ENCODE measurements at places on chromosomes 11 and 22.

DNA sequence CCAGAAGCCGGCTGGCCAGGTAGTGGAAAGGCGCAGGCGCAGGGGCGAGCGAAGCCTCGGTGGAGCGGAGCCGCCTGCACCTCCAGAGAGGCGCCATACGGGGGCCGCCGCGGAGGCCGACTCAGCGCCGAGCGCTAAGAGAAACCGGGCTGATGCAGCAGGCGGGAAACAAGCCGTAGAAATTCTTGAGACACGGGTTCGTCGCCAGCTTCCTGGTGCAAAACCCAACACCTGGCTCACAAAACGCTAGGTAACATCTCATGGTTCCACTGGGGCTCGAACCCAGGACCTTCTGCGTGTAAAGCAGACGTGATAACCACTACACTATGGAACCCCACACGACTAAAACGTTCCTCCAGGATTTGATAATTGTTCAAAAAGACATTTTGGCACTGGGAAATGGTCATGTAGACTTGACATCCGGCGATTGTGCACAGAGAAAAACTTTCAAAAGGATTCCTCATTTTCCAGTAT lies 39.1 kb downstream of the OR4D9 start:
- peak; percentile 95 for DNase-seq

GRCh38 chr22:48884324-48884723 lies 943.3 kb downstream of the BRD1 start:
- DNase-seq: no peak

- no peak for DNase-seq
Measured at GRCh38 chr11:66987158-66987620, 12.1 kb downstream of the C11orf86 start.

GRCh38 chr11:109929308-109929707 lies 163.9 kb upstream of the ZC3H12C start:
- DNase-seq: no peak

GRCh38 chr11:16921019-16921418 lies 93.2 kb downstream of the PLEKHA7 start:
- no peak for DNase-seq

DNA sequence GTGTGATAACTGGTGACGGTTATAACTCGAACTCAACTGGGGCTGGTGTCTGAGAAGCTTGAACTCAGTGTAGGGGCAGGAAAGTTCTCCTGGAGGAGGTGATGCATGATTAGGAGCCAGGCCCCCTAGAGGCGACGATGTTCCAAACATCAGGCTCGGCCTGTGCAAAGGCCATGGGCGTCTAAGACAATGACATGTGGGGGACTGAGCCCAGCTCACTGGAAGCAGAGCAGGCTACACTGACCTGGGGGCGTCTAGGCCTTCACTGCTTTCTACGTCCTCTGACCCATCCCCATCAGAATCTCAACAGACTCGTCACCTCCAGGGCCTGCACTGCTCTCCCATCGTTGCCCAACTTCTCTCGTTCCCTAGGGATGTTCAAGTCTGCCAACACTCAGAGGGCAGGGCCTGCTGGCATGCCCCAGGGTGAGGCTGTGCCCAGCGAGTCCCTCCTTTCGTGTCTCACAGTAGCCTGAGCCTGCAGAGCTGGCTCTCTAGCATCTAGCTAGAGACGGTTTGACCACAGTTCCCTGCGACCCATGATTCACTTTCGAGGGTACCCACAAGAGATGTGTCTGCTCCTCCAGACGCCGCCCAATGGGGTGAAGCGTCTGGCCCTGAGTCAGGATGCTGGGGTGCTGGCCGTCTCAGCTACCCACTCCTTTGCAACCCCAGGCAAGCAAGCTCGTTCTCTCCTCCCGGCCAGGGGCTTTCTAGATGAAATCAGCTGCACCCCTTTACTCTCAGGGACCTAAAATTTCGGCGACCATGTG lies 1.1 kb upstream of the ATG16L2 start:
- peak; percentile 45 for DNase-seq

DNA sequence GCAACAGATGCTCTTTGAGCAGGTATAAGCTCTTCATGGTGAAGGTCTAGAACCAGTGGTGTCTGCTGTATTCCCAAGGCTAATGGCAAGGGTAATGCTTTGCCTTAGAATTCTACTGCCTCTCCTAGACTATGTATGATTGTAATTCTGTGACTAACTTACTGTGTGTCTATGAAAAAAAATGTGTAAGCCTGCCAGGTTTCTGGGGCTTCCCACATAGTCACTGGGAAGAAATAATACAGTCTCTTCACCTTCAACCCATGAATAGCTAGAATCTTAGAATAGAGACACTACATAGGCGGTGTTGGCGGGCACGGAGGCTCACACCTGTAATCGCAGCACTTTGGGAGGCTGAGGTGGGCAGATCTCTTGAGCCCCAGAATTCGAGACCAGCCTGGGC lies 84.1 kb downstream of the C11orf91 start:
- DNase-seq: no peak

DNA sequence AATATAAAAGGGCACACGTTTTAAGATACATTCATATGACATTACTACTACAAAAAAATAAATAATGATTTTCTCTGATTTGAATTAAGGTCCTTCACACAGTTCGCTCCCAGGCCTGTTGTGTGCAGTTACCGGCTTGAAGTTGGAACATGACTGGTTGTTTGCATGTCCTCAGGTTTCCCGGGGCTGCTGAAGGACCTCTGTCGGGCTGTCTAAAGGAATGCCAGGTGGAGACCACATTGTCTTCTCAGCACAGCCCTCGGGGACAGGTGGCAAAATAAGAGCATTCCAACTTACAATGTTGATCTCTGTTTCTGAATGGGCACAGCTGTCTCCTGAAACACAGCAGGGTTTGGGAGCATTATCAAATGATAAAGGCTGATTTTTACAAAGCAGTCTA lies 14.9 kb downstream of the VSIG10L2 start:
- DNase-seq: no peak

GRCh38 chr11:21933095-21933494 lies 259.8 kb upstream of the ANO5 start:
- DNase-seq: no peak

DNA sequence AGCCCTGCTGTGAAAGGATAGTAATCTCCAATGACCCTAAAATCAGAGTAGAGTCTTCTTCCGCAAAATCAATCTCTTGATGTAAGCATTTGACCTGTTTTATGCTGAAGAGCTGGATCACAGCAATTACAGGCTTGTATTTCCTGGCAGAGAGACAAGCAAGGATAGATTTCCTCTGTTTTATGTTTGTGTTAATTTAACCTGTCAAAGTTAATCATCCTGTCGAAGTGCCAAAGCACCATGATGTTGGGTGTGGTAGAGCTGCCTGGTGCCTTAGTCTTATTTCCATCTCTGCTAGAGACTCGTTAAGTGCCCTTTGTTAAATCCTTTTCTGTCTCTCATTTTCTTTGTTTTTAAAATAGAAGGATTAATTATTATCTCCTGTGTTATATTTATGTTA lies 248.1 kb downstream of the CNTN5 start:
- DNase-seq: no peak

GRCh38 chr11:12664385-12664784 lies 9.8 kb upstream of the TEAD1 start:
- DNase-seq: no peak

DNA sequence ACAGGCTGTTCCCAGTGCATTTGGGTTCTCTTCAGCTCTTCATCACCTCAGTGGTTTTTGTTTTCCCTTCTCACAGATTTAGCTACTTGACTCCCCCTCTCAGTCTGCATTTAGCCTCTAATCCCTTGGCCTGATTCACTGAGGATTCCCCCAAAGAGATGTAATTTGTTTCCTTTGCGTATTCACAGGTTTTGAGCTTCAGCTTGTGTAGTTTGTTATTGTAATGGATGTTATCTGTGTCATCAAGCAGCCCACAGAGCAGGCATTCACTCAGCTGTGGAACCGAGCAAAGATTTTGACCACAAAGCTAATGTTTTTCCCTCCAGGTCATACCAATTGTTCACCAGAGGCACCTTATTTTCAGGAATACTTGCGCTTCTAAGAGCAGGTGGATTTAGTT lies 6.4 kb upstream of the ME3 start:
- no peak for DNase-seq

DNA sequence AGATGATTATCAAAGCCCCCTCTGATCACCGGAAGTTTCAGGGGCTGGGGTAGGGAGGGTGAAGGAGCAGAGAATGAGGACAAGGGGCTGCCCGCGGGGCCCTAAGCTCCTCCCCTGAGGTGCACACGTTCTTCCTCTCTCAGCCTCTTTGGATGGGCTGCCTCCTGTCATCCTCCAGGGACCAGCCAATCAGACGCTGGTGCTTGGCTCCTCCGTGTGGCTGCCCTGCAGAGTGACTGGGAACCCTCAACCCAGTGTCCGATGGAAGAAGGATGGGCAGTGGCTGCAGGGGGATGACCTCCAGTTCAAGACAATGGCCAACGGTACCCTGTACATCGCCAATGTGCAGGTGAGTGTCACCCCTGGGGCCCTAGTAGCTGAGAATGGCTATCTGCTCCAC lies 7.5 kb downstream of the ROBO3 start:
- no peak for DNase-seq

DNA sequence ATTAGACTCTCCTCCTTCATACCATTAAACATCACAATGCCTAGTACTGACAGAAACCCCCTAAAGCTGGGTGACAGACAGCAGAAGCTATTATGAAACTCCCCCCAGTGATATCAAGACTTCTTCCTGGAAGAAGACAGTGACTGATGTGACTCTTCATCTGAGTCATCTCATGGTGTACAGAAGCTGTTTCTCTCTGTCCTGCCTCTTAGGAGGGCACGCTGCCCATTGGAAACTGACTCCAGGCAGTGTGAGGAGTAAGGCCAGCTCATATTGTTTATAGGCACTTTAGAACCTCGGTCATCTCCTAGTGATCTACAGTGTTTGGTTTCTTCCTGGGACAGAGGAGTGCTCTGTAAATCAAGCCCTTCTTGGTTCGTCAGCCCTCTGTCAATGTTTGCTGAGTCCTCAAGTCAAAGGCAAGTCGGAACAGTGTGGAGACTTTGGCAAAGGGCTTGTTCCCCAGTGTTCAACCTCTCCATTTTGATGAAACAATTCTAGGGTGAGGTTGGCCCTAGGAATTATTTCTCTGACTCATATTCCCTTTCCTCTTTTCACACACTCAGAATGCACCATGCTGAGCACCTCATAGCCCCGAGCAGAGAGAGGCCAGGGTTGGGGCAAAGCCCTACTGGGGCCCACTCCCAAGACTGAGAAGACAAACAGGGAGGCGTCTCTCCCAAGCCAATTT lies 172.5 kb upstream of the TMEM45B start:
- DNase-seq: no peak

GRCh38 chr11:65781152-65781961 lies 581 bp upstream of the AP5B1 start:
- DNase-seq: no peak

- no peak for DNase-seq
Measured at GRCh38 chr22:46968848-46969247, 206.4 kb downstream of the TBC1D22A start.

GRCh38 chr11:18013790-18014507 lies 1.1 kb upstream of the SERGEF start:
- DNase-seq: no peak

- no peak for DNase-seq
Measured at GRCh38 chr11:44303401-44303938, 6.5 kb downstream of the ALX4 start.

DNA sequence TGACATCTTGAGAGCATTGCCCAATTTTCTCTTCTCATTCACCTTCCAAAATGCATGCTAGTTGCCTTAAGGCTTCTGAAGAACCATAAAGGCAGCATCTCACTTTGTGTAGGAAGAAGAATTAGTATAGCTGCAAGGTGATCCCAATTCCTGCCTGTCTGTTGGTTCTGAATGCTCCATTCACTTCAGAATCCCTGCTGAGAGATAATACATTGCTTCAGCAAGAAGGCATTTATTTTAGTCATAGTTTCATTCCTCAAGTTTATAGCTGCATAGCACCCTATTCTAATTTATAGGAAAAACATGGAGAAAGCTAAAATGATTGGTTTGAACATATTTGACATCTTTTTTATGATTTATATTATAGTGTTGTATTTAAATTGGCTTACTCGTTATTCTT lies 181.3 kb downstream of the METTL15 start:
- DNase-seq: no peak

DNA sequence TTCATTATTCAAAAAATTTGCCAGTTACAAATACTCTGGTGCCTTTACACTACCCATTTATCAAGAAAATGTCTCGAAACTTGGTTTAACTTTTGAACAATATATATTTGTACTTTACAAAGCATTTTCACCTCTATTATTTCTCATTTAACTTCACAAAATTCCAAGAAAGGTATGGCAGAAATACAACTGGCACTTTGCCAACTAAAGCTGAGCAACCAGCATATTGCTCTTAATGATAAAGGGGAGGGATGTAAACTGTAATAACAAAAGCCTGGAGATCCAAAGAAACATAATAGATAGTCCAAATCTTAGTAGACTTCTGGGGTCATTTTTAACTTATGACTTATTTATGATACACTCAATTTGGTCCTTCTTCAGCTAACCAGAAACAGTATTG lies 7.7 kb downstream of the PITPNB start:
- no peak for DNase-seq

Data from NCI-H187 (cell line).